ENCODE measurements at places on chromosomes 3 and 15.

DNA sequence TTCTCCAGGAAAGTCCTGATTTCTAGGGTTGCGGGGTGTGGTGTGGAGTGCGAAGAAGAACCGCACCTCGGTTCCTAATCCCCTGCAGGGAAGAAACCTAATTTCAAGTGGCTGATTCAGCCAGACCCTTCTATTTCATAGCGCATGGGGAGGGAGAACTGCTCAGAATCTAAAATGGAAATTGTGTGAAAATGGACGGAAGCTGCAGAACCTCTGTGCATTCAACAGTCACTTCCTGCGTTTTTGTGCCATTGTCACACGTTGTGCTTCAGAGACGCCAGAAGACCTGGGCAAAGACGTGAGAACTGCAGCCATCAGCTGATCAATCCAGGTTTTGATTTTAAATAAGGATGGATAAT, 1.2 kb downstream of the SIDT1 start:
- peak; percentile 72 for DNase-seq

- DNase-seq, result peak; percentile 13
These were observed 13.4 kb downstream of the SPICE1 start for GRCh38 chr3:113501597-113501996.

DNA sequence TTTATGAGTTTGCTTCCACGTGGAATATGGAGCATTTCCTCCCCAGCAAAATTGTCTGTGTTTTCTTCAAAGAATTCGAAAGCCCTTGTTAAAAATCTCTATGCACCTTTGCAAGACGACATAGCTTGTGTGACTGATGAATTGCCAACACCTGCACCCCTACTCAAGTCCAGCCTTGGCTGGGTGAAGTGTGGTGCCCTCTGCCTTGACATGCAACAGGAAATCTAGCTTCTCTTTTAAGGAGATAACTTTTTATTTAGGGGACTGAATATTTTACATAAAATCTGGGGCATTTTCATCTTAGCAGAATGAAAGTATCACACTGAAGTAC, 647 bp downstream of the HMG20A start:
- peak; percentile 30 for DNase-seq

DNA sequence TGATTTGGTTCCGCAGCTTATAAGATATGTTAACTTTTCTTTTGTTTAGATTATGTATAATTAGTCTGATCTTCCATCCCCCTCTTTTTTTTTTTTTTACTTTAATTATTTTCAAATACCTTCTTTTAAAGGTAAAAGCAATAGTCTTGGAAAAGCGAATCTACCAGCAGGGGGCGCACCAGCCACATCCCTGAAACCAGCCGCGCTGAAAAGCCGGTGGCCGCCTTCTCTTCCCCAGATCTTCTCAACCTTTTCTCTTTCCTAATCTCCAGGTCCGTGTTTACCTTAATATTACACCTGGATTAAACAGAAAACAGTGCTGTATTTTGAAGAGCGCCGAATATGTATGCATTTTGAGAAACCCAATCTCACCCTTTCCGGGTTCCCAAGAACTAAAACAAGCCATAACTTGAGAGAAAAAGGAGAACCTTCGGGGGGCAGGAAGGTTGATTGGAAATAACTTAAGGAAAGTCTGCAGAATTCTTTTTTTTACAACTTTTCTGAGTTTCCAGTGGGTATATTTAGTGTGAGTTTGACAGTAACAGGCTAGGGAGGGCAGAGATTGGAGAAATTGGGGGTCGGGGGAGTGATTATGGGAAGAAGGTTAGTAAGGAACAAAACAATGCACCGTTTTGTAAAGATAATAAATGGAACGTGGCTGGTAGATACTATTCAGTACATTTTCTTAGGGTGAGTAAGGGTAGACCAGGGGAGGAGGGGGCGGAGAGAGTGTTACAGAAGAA, 2.0 kb upstream of the SOX2 start:
- DNase-seq, result peak; percentile 64

GRCh38 chr15:26096581-26096980, 233.5 kb upstream of the ATP10A start:
- DNase-seq, result no peak

DNA sequence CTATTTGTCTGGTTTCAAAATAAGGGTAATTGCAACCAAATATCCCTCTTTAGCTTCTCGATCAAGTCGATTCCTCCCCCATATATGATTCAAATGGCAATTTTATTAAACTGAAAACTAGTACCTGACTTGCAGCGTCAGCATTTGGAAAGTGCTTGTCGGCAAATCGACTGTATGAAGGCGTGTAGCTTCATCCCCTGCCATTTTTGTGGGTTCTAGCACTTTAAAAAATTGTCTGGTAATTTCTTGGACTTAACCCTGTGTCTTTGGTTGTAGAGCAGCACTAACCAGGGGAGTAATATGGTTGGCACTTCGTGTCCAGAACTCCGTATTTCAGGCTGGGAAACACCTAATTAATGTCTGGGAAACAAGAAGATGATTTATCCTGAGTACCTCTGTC, 573 bp downstream of the MME start:
- DNase-seq, result no peak

GRCh38 chr3:157785102-157785826, 282.0 kb upstream of the VEPH1 start:
- DNase-seq, result no peak

- DNase-seq, result no peak
These were observed 41.4 kb downstream of the MUC20 start for GRCh38 chr3:195762249-195762585.

DNA sequence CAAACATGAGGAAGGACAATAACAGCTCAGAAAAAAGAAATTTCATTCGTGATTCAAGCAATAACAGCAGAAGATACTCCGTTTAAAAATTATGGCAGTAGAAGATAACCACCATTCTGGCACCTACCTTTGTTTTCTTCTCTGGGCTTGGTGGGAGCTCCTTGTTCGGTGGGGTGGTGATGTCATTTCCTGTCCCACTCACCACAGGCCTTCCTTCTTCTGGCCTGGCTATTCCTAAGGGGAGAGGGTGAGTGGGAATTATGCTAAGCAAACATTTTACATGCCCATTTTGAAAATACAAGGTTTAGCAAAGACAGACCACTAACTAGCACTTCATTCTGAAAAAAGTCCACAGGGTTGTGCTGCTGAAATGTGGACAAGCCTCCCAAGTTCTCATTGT, 74.4 kb downstream of the DHX30 start:
- no peak for DNase-seq

GRCh38 chr15:101042320-101042719, 123.2 kb downstream of the LRRK1 start:
- no peak for DNase-seq

GRCh38 chr15:90184786-90185704, 16.1 kb upstream of the SEMA4B start:
- DNase-seq, result peak; percentile 58

- no peak for DNase-seq
These were observed 123.9 kb downstream of the OXNAD1 start for GRCh38 chr3:16388850-16389441.

DNA sequence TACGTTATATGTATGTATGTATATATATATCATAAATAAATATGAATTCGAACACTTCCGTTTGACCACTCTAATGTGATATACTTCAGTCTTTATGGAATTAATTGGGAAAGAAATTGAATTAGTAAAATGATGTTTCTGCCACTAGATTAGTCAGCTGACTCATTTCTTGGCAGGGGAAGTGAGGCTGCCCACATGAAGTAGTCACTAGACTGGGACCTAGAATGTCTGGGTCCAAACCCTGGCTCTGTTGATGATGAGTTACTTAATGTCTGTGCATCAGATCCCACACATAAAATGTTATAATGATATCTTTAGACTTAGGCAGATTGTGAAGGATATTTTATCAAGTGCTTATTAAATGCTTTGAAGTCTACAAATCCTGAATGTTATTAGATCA, 27.4 kb upstream of the ARL14 start:
- DNase-seq, result no peak

DNA sequence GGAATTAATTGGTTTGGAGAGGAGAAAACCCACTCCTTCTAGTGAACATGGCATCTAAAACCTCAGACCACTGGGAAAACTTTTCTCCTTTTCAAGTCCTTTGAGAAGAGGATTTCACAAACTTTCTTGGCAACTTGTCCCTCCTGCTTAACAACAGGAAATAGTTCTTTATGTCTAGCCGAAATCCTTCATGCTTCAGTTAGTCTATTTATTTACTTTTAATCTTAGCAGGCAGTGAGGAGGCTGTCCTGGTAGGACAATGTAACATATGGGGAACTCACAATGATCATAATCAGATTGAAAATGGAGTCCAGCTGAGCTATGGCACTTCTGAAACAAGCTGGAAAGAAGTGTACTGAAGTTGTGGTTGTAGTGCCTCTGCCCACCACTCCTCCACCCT, 50.6 kb downstream of the KY start:
- no peak for DNase-seq

DNA sequence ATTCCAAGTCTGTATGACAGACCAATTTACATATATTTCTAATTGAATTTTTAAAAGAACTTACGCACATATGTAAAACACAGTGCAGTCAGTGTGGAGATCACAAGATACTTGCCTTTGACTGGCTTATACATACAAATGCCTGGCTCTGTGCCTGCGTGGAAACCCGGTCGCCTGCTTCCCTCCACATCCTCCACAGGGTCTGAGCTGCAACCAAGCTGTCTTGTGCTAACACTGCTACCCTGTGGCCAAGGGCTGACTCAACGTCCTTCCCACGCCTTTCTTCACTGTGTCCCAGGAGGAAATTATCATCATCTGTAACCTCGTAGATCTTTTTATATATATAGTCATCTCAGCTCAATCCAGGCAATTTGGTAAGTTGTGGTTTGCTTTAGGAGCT, 117.0 kb downstream of the WNT7A start:
- no peak for DNase-seq

DNA sequence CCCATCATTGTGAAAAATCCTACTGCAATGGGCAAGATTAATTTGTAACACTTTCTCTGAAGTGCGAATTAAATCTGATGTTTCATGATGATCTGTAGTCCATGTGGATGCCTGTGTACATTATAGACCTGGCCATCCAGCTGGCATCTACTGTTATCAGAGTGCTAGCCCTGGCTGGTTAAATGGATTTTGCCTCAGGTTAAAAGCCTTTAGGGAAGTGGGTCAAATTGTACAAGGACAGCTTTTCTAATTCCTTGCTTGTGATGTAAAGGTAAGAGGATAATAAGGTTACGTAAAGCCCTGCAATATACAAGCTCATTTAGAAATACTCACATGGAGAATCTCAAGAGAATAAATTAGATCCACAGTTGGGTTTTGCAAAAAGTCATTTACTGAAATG, 138.2 kb downstream of the EPHA3 start:
- DNase-seq, result no peak

GRCh38 chr15:67300266-67301025, 45.9 kb downstream of the IQCH start:
- DNase-seq, result peak; percentile 49

DNA sequence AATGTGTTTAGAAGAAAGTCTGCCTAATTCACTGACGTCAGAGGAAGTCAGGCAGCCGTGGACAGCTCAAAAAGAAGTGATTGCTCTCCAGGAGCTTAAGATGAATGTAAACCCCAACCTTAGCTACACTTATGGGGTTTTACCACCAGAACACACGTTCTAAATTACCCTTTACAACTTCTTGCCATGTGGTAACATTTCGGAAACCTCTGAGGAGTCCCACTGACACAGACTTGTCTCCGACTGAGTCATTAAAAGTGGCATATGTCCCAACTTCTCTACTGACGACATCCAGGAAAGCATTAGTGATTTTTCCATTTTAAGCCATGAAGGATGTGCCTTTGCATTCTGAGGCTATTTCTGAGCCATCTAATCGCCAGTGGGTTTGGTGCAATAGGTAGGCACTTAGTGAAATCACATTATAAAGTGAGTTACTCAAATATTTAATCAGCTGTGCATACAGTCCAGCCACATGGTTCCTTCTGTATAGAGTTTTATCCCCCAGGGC, 32.4 kb downstream of the C2CD4A start:
- no peak for DNase-seq

DNA sequence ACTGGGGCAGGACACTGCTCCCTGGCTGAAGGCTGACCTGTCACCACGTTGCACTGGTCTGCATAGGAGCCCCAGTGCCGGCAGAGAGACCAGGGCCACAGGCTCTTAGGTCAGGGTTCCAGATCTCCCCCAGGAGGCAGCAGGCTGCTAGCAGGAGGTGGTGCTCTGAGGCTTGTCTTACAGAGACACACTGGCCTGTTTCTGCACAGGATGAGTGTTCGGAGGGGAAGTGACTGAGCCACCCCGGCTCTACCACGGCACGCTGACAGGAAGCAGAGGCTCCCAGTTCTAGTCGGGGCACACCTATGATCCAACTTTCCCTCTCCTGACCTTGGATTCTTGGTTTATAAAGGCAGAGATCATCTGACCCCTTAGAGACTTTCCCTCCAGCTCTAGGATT, 8.6 kb downstream of the FBXL22 start:
- peak; percentile 87 for DNase-seq

DNA sequence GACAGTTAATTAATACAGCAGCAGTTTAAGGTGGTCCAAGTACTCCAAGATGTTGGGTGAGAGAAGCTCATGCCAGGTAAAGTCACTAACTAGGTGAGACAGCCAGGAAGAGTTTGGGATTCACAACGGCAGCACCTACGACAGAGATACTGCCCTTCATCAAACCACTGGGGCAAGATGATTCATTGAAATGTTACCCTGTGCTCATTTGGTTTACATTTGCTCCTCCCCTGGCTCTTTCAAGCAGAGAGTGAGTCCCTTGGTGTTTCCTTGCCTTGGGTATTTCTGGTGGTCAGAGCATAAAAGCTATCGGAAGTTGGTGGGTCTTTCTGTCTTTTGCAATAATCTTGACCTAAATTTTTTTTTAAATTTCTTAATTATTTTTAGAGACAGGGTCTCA, 19.9 kb upstream of the PDE8A start:
- no peak for DNase-seq

DNA sequence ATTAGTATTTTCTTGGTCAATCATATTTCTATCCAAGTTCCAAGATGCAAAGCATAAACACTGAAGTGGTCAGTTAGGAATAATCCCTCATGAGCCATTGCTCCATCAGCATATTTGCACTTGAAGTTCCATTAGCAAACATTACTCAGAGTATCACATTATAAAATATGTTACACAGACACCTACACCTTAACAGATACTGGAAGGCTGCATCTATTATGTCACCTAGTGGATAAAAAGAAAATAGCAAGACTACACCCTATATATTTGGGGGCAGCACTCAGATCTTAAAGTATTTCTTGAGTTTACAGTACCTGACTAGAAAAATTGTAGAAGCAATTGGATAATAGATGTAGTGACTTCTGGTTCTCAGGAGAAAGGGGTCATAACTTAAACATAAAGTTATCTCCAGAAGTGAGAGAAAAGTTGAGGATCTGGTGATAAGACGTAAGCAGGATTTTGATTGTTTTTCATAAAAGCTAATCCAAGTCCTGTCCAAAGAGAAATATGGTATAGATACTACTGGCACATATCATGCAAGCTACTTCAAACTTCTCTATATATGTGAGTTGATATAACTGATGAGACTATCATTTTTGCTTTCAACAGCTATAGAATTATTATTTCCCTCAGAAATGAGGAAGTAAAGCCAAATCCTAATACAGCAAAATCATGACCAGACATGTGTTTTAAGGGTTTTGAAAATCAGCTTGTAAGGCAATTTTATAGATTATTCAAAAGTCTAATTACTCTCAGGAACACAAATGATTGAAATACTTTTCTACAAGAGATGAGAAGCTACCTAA, 422.2 kb downstream of the GBE1 start:
- no peak for DNase-seq

GRCh38 chr15:97786741-97787140, 173.8 kb upstream of the ARRDC4 start:
- no peak for DNase-seq

Data from activated CD4-positive, alpha-beta T cell treated with anti-CD3 and anti-CD28 coated beads, Interleukin-10, Interleukin-2, amounts not matched to agents 100 ng/mL and 50 ng/mL, durations not matched to agents 16 hours and 8 hours (primary cell).